ENCODE measurements at places on chromosomes 2 and 18. TPM values are rescaled to one million over a fixed set of nuclear protein-coding genes. Genes with fewer than 3 reads are reported as not detected.

SPDYA gene
- total RNA-seq: 5.7 TPM

- peak overlapping the region; percentile 23 for H3K4me3 ChIP-seq
- H3K27me3 ChIP-seq: no peaks in the 10 kb centered on the region
- no peak for DNase-seq
- H3K4me1 ChIP-seq: peaks cover 50% of the 10 kb centered on the region
- no peak overlapping the region for H3K27ac ChIP-seq
Measured at GRCh38 chr2:218870984-218871344, 9.7 kb upstream of the WNT10A start.

GRCh38 chr2:10519394-10519740 is 71.2 kb upstream of the ODC1 start:
- no peaks in the 10 kb centered on the region for H3K36me3 ChIP-seq
- no peak overlapping the region for H3K27ac ChIP-seq
- no peak overlapping the region for H3K4me3 ChIP-seq
- no peak for DNase-seq
- H3K4me1 ChIP-seq: no peaks in the 10 kb centered on the region

ALPP gene
- total RNA-seq: not detected

DNA sequence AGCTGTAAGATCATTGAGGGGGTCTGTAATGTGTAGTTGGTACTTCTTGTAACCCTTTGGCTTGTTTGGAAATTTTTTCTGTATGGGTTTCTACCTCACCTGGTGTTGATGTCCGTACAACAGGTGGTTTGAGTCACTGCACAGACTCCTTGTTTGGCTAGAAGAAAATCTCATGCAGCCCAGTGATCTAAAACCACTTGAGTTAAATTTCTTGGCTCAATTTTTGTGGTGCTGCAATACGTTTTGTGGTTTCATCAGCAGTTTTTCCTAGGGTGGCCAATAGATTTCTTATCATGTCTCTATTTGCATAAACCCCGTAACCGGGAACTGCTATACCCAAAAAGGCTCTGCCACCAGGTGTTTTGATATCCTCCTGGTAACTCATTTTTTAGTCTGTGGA is 43.4 kb downstream of the CERS6 start:
- H3K27ac ChIP-seq: no peak overlapping the region
- H3K4me1 ChIP-seq: no peaks in the 10 kb centered on the region
- H3K4me3 ChIP-seq: no peak overlapping the region
- H3K36me3 ChIP-seq: no peaks in the 10 kb centered on the region

GRCh38 chr2:37614061-37614738 is 57.2 kb downstream of the CDC42EP3 start:
- H3K27ac ChIP-seq: no peak overlapping the region
- H3K4me3 ChIP-seq: no peak overlapping the region
- DNase-seq: no peak

DNA sequence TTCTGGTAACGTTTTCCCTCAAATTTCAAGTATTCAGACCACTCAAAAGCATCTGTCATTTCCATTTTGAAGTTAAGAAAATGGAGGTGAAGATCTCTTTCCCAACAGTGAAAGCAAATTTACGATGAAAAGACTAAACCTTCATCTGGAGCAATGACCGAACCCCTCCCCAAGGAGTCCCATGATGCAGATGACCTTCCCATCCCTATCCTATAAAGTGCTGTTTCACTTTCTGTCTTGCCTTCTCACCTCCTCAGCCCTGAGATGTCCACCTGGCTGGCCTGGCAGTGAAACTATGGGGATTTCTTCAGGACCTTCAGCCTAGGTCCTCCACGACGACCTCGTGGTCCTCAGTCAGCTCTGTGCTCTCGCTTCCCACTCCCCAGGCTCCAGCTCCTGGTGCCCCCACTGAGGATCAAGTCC is 925 bp upstream of the NPC1 start:
- DNase-seq: no peak
- peaks cover 16% of the 10 kb centered on the region for H3K4me1 ChIP-seq
- H3K27ac ChIP-seq: peak overlapping the region; percentile 99
- no peaks in the 10 kb centered on the region for H3K36me3 ChIP-seq
- no peaks in the 10 kb centered on the region for H3K27me3 ChIP-seq
- H3K4me3 ChIP-seq: peak overlapping the region; percentile 93

- no peaks in the 10 kb centered on the region for H3K4me1 ChIP-seq
- H3K36me3 ChIP-seq: no peaks in the 10 kb centered on the region
- no peak for DNase-seq
- H3K27ac ChIP-seq: no peak overlapping the region
Measured at GRCh38 chr2:72220170-72220569, 72.5 kb upstream of the CYP26B1 start.

RAB6C gene
- not detected for total RNA-seq

GCG gene
- total RNA-seq: not detected

- no peak overlapping the region for H3K4me3 ChIP-seq
- H3K36me3 ChIP-seq: no peaks in the 10 kb centered on the region
- H3K27me3 ChIP-seq: peaks cover 5% of the 10 kb centered on the region
- DNase-seq: no peak
- no peak overlapping the region for H3K27ac ChIP-seq
Measured at GRCh38 chr2:176466918-176467452, 197.7 kb downstream of the MTX2 start.

DNA sequence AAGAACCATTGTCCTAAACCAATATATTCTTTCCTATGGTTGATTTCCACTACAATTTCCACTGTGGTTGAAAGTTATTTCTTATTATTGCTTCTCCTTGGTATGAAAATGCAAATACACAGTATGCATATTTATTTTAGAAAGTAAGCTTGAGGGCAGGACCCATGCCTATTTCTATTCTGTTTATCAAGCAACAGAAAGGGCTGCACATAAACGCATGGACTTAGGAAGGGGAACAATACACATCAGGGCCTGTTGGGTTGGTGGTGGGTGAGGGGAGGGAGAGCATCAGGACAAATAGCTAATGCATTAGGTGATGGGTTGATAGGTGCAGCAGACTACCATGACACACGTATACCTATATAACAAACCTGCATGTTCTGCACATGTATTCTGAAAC is 20.7 kb downstream of the SLC4A3 start:
- no peak overlapping the region for H3K27ac ChIP-seq
- H3K27me3 ChIP-seq: peaks cover 20% of the 10 kb centered on the region
- H3K36me3 ChIP-seq: no peaks in the 10 kb centered on the region
- DNase-seq: no peak

- H3K4me3 ChIP-seq: no peak overlapping the region
- no peak for DNase-seq
- H3K27ac ChIP-seq: no peak overlapping the region
- no peaks in the 10 kb centered on the region for H3K36me3 ChIP-seq
- H3K4me1 ChIP-seq: no peaks in the 10 kb centered on the region
Measured at GRCh38 chr2:20212871-20213503, 11.9 kb downstream of the SDC1 start.

DNA sequence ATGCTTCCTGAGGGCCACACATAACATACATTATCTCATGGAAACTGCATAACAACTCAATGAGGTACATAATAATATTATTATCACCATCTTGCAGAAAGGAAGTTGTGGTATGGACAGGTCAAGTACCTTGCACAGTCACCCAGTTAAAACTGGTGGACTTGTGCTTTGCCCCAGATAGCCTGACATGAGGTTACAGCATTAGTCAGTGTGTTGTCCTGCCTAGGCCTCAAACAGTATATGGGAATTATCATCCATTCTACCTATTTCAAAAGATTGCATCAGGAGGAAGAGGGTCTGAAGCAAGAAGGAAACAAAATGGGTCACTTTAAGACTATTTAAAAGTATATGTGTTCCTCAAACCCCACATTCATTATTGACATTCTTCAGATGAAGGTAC is 5.4 kb upstream of the ANTXR1 start:
- DNase-seq: no peak
- H3K36me3 ChIP-seq: no peaks in the 10 kb centered on the region
- no peak overlapping the region for H3K4me3 ChIP-seq
- H3K4me1 ChIP-seq: no peaks in the 10 kb centered on the region
- H3K27ac ChIP-seq: no peak overlapping the region

DNA sequence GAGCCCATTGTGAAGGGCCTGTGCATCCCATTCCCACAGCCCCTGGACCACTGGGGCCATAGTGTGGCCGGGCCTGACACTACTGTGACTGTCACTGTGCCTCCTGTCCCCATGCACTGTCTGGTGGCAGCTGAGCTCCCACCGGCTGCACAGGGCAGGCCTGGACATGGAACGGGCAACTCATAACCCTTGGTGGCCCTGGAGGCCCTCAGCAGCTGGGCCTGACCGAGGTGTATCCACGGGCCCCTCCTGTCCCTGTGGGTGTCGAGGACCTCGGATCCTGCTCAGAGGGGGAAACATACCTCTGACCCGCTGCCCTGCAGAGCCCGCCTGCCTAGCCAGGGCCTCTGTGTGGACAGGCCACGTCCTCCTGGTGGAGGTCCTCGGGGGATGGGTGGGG is 7.8 kb upstream of the GAL3ST2 start:
- H3K4me1 ChIP-seq: peaks cover 17% of the 10 kb centered on the region
- peaks cover 20% of the 10 kb centered on the region for H3K27me3 ChIP-seq
- no peak for DNase-seq
- H3K27ac ChIP-seq: no peak overlapping the region
